ENCODE measurements at places on chromosomes 5 and 9.
A peak's percentile ranks its signal among the peaks of the same experiment; 100 is the strongest.

DNA sequence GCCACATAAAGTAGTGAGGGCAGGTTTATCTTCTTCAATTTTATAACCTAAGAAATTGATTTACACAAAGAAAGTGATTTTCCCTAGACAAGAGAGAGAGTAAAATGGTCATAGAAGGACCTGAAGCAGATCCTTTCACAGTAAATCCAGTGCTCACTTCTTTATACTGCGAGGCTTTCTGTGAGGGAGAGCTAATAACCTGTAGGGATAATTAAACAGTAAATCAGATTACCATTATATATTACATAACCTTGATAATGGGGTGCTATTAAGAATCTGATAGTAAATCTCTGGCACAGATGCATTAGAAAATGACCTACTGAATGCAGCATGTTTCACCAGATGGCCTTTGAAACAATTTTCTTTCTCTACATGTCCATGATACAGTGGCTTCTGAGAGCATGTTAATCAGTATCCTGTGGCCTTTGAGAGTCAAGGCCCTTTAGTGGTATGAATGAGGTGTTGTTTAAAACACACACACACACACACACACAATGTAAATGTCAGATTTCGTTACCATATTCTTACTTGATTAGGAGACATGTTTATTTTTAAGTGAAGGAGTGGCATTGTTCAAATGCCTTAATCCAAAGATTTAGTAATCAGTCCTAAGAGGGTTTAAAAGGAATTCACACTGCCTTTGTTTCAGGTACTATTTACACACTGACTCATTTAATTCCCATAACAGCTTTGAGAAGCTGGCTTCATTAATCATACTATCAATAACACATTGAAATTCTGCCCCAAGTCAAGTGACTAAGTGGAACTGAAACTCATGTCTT, 124.7 kb downstream of the ALDH1A1 start:
- DNase-seq = peak; percentile 31

DNA sequence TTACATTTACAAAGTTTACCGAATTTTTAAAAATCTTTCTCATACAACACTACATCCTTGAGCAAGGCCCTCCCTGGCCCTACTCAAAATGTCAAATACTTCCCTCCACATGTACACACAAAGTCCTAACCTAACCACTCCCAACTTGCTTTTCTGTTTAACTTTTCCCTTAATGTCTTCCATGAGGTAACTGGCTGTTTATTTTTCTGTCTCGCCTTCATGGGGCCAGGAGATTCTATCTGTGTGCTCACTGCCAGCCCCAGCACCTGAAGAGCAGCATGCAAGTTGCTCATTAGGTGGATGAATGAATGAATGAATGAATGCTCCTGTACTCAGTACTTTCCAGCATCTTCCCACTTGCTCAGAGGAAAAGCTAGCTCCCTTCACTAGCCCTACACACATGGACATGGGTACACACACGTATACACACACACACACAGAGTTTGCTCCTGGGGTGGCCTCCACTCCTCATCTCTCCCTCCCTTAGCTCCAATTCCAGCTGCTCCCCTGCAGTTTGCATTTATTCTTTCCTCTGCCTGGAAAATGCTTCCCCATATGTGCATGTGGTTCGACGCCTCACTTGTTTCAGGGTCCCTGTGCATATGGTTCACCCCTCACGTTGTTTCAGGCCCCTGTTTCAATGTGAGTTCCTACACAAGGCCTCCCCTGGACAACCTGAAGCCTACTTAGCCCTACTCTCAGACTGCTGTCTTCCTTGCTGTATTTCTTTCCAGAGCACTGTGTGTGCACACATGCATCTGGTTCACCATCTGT, 165.2 kb downstream of the ROR2 start:
- no peak for DNase-seq

DNA sequence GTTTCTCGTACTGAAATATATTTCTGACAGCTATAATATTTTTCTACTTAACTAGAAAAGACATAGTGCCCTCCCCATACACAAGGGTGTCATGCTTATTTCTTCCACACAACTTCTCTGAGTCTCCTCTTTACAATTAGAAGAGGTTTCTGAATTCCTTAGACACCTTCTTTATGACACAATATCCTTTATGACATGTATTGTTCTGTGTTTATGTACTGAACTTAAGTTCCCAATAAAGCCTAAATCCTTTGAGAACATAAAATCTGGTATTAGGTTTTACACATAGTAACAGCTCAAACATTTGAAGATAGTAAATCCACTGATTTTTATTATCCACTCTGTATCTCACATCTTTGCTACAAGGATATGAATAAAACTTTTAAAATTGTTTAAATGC, 32.5 kb downstream of the GRAMD2B start:
- DNase-seq = no peak

GRCh38 chr5:161850491-161850890, 2.6 kb downstream of the GABRA1 start:
- DNase-seq = no peak

- no peak for DNase-seq
Observed at GRCh38 chr9:81499594-81499993, 189.8 kb downstream of the TLE1 start.

- DNase-seq = no peak
Observed at GRCh38 chr9:76025286-76025685, 134.8 kb downstream of the PCSK5 start.

GRCh38 chr5:136062366-136063274, 33.8 kb downstream of the TGFBI start:
- no peak for DNase-seq

DNA sequence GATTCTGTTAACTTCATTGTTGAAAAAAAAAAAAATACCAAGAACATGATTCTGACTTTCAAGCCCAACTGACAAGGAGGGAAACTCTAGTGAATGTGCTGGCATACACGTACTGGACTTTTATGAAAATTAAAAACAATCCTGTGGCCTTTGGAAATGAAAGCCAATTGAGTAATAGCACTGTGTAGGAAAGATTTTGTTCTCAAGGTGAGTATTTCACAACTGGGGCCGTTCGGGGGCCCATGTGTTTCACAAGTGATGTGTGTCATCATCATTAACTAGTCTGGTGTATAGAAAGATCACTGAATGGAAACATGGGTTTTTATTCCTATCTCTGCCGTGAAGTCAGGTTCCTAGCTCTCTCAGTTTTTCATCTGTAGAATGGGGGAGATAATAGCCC, 605.0 kb upstream of the CLINT1 start:
- DNase-seq = peak; percentile 36

- no peak for DNase-seq
Observed at GRCh38 chr5:139413963-139414362, 10.1 kb upstream of the SPATA24 start.

DNA sequence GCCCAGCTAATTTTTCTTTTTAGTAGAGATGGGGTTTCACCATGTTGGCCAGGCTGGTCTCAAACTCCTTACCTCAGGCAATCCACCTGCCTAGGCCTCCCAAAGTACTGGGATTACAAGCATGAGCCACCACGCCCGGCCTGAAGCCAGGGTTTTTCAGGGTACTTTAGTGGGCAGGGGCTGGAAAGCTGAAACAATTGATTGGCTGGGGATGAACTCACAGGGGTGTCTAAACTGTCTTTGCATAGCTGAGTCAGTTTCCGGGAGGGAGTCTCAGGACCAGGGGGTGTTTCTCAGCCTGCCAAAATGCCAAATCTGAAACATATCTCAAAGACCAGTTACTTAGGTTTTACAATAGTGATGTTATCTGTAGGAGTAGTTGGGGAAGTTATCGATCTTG, 46.1 kb downstream of the PRUNE2 start:
- no peak for DNase-seq

- no peak for DNase-seq
Observed at GRCh38 chr5:10634050-10634449, 70.2 kb downstream of the ANKRD33B start.

DNA sequence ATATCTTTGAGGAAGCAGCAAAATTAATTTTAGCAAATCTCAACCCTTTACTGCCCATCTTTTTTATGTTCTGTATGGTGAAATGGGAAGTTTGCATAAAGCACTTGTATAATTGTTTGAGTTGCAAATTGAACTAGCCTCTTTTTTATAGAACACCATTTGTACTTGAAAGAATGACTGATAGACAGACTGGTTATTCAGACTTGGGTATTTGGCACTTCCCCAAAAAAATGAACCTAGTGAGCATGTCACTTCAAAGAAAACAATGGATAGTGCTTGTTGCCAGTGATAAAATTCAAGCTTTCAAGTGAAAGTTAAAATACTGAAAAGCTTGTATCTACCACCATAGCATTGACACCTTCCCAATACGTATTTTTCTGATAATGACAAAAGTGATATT, 115.8 kb downstream of the ERCC6L2 start:
- no peak for DNase-seq

DNA sequence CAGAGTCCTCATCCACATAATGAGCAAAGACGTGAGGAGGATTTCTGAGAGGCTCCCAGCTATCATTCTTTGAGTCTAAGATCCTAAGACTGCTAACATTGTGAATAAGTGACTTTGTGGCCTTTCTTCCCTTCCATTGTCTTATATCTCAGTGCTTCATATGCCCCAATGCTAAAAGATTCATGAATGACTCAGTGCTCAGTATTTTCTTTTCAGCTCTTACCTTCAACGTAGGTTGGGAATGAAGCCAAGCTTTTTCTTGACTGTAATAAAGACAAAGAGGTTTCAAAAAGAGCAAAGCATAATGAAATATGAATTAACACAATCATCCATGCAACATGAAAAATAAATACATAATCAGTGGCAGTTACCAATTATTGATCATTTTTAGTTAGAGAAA, 146.4 kb downstream of the ENTREP1 start:
- DNase-seq = peak; percentile 4

GRCh38 chr5:61964201-61964600, 341.8 kb upstream of the KIF2A start:
- DNase-seq = peak; percentile 91

DNA sequence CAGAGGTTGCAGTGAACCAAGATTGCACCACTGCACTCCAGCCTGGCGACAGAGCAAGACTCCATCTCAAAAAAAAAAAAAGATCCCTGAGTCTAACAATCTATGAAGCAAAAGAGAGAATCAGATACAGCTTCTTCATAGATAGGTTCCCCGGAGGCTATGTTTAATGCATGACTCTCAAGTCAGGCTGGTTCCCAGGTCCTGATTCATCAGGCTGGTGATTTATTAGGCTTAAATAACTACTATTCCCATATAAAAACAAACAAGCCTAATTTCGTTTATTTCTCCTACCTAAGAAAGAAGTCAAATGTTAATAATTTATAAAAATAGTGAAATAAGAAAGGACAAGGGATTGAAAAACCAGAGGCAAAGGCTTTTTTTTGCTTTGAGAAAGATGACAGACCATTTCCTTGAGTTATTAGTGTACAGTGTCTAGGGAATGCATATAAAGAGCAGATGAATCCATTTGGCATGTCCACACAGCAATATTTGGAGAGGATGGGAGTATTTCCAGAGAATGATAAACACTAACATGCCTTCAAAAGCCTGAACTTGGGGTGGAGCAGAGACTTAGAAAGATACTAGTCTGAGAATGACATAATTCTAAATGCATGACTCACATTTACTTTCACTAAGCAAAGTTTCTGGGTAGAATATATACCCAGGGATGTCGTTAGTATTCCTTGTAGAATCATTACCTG, 115.3 kb downstream of the NREP start:
- DNase-seq = peak; percentile 72

GRCh38 chr9:101119206-101119819, 90.8 kb downstream of the PLPPR1 start:
- peak; percentile 14 for DNase-seq

DNA sequence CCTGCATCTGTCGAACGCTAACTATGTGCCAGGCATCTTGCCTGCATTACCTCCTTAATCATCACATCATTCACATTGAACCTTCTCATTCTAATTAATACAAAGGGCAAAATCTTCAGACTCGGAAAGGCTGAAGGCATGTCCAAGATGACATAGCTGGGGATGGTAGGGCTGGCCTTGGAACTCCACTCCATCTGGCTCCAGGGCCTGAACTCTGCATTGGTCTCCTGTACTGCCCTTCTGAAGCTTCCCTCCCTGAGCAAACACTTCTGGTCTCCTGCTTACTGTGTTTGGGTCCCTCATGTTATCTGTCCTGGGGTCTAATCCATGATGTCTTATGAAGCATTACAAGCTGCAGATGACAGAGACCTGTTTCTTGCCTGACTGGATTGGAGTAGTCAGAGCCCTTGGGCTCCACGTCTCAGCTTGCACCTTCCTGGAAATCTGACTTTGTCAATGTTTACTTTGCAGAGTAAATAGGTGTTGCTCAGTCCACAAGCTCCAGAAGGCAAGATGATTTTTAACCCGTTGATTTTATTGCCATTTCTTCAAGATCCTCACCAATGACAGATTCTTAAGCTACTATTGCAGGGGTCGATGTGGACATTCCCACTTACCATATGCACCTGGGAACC, 106.1 kb downstream of the GALNT10 start:
- no peak for DNase-seq

DNA sequence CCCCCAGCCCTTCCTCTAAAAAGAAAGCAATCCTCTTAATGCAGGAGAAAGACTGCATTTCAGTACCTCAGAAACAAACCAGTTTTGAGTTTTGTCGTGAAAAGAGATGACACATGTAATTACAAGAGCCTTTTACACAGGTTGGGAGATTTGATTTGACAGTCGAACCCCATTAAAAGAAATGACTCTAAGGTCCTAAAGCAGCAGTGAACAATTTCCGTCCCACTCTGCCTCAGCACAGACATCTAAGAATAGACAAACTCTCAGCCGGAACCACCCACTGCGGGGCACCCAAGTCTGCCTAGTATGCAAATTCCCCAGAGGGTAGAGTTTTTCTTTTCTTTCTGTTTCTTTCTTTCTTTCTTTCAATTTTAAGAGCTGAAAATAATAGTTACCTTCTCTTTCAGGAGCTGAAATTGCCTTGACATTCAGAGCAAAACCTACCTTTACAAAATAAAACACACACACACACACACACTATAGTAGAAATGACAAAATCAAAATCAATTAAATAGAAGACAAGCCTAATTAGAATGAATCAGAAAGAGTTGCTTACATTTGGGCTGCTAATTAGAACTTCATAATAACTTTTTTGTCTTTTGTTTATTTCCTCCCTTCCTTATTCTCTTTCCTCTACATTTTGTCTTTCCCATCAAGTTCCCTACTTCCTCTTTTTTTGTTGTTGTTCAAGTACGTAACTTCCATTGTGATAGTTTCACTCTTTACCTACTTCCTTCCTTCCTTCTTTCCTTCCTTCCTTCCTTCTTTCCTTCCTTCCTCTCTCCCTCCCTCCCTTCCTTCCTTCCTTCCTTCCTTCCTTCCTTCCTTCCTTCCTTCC, 65.1 kb downstream of the BASP1 start:
- peak; percentile 20 for DNase-seq

- no peak for DNase-seq
Observed at GRCh38 chr9:135222881-135223760, 135.7 kb downstream of the OLFM1 start.

- no peak for DNase-seq
Observed at GRCh38 chr9:101993771-101994170, 255.3 kb upstream of the GRIN3A start.

- DNase-seq = no peak
Observed at GRCh38 chr5:122908108-122908507, 62.7 kb downstream of the SNX24 start.

All from fibroblast of skin of scalp (primary cell).